Ovary (tissue), 10 donors: ENCODE measurements at places on chromosomes 1 and 21. TPM values are rescaled to one million over a fixed set of nuclear protein-coding genes. Genes with fewer than 3 reads are reported as not detected.
A peak's percentile ranks its signal among the peaks of the same experiment; 100 is the strongest.

The PDC gene
- not detected for total RNA-seq

The ETV3L gene
- not detected for total RNA-seq

The GNPAT gene
- 33.0 TPM for total RNA-seq

The HCN3 gene
- 2.5 TPM for total RNA-seq

DNA sequence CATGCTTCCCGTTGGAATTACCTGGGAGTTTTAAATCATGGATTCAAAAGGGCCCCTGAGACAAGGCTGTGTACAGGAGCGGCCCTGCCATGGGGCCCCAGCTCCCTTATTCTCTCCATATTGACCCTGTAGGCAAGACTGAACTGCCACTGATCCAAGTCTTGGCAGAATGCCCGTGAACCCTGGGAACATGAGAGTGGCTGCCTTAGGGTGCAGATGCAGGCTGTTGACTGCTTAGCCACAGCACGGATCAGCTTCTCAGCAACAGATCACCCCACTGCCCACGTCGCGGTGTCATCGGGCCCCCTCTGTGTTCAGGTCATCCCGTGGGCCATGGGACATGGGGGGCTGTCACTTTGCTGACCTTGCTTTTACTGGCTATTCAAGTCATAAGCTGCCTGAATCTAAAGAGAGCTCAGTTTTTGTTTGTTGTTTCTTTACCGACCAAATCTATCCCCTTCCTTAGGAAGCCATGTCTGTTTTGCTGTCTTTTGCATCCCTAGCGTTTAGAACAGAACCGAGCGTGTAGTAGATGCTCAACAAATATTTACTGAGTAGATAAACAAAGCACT, 83.4 kb downstream of the MATN1 start:
- H3K36me3 ChIP-seq, result no peaks in the 10 kb centered on the region
- H3K27me3 ChIP-seq, result no peaks in the 10 kb centered on the region
- H3K4me3 ChIP-seq, result no peak overlapping the region

GRCh38 chr1:12601700-12602658, 16.0 kb downstream of the DHRS3 start:
- H3K27me3 ChIP-seq, result no peaks in the 10 kb centered on the region
- no peak overlapping the region for H3K27ac ChIP-seq
- no peak overlapping the region for H3K4me3 ChIP-seq
- peaks cover 26% of the 10 kb centered on the region for H3K4me1 ChIP-seq
- DNase-seq, result peak; percentile 73

- no peak overlapping the region for H3K27ac ChIP-seq
- H3K27me3 ChIP-seq, result no peaks in the 10 kb centered on the region
- no peak for DNase-seq
- H3K4me3 ChIP-seq, result no peak overlapping the region
- no peaks in the 10 kb centered on the region for H3K36me3 ChIP-seq
These were observed 18.0 kb downstream of the COLGALT2 start for GRCh38 chr1:184019506-184019905.

- DNase-seq, result no peak
- no peak overlapping the region for H3K4me3 ChIP-seq
- no peak overlapping the region for H3K27ac ChIP-seq
- H3K4me1 ChIP-seq, result no peaks in the 10 kb centered on the region
These were observed 22.0 kb downstream of the SERINC2 start for GRCh38 chr1:31434979-31435378.

DNA sequence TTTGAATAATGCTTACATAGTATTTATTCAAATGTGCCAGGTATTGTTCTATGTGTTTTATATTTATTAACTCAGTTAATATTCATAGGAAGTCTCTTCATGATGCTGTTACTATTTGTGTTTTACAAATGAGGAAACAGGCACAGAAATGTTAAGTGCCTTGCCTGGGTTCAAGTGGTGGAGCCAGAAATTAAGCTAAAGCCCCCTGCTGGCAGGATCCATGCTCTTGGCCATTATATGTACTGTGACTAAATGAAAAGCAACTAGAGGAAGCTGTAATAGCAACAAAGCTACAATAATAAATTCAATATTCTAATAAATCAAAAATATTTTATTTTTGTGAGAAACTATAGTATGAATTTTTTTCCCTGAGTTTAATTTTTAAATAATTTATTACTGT, 30.0 kb downstream of the IARS2 start:
- no peaks in the 10 kb centered on the region for H3K36me3 ChIP-seq
- H3K27ac ChIP-seq, result no peak overlapping the region
- peaks cover 4% of the 10 kb centered on the region for H3K4me1 ChIP-seq
- H3K4me3 ChIP-seq, result no peak overlapping the region
- H3K27me3 ChIP-seq, result no peaks in the 10 kb centered on the region
- no peak for DNase-seq

GRCh38 chr21:44049606-44050005, 37.5 kb downstream of the TRAPPC10 start:
- H3K36me3 ChIP-seq, result no peaks in the 10 kb centered on the region
- no peak overlapping the region for H3K4me3 ChIP-seq
- DNase-seq, result no peak
- no peaks in the 10 kb centered on the region for H3K27me3 ChIP-seq

DNA sequence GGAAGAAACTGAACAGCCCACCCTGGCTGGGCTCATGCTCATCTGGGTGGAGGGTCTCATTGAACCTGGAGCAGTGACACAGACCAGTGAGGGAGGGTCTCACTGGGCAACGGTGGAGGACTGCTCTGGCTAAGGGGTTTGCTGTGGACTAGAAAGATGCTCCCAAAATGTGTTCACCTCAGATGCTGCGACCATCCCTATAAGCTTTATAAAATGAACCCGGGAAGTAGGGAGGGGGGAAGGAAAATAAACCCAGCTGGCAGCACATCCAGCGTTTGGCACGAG, 34.5 kb upstream of the LBR start:
- H3K27me3 ChIP-seq, result no peaks in the 10 kb centered on the region
- no peaks in the 10 kb centered on the region for H3K36me3 ChIP-seq
- DNase-seq, result no peak
- H3K27ac ChIP-seq, result no peak overlapping the region

DNA sequence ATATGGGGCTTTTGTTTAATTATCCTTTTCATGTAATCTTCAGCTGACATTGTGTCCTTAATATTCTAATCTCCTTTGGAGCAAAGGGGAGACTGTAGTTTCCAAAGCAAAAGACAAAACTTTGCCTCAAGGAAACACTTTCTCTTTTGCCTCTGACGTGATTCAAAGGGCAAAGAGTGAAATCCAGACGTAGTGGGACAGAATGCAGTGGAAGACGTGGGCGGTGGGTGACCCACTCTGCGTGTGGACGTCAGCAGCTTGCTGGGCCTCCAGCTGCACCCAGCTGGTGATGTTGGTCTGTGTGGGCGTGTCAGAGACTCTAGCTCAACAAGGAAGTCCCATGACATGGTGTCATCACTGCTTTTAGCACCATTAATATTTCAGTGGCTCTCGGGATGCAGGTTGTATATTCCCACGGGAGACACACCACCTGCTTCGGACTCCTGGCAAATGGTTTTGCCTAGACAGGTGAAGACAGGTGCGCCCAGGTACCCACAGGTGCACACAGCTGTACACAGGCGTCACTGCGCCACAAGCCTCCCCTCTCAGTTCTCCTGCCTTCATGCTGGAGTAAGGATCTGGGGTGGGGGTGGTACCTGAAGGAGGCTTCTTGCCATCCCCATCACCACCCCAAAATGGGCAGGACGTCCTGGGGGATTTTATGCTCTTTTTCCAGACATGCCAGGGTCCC, 292.1 kb upstream of the VAMP3 start:
- peaks cover 17% of the 10 kb centered on the region for H3K4me1 ChIP-seq
- peak; percentile 94 for DNase-seq
- no peak overlapping the region for H3K4me3 ChIP-seq
- no peaks in the 10 kb centered on the region for H3K27me3 ChIP-seq
- no peaks in the 10 kb centered on the region for H3K36me3 ChIP-seq
- H3K27ac ChIP-seq, result no peak overlapping the region

GRCh38 chr1:233064988-233065387, 114.6 kb downstream of the NTPCR start:
- H3K4me1 ChIP-seq, result no peaks in the 10 kb centered on the region
- H3K27ac ChIP-seq, result no peak overlapping the region
- no peak overlapping the region for H3K4me3 ChIP-seq

GRCh38 chr1:167294528-167294927, 73.8 kb downstream of the POU2F1 start:
- no peaks in the 10 kb centered on the region for H3K36me3 ChIP-seq
- peaks cover 2% of the 10 kb centered on the region for H3K4me1 ChIP-seq
- no peak overlapping the region for H3K4me3 ChIP-seq
- no peaks in the 10 kb centered on the region for H3K27me3 ChIP-seq

DNA sequence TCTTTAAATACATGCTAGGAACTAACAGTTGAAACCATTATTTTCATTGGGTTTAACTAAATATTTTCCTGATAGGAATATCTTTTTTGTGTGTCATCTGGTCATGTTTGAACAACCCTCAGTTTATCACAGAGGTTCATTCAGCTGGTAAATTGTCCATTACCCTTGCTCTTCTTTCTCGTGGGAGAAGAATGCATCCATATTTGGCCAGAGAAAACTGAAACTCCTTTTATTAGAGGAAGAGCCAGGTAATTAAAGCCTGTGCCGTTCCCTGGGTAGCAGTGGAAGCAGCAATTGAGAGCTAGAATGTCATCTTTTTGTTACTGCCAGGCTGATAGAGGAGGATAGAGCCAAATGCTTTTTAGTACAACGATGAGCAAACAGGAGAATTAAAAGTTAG, 587.2 kb upstream of the ZRANB2 start:
- DNase-seq, result no peak
- no peak overlapping the region for H3K27ac ChIP-seq
- H3K4me3 ChIP-seq, result no peak overlapping the region
- H3K4me1 ChIP-seq, result no peaks in the 10 kb centered on the region

DNA sequence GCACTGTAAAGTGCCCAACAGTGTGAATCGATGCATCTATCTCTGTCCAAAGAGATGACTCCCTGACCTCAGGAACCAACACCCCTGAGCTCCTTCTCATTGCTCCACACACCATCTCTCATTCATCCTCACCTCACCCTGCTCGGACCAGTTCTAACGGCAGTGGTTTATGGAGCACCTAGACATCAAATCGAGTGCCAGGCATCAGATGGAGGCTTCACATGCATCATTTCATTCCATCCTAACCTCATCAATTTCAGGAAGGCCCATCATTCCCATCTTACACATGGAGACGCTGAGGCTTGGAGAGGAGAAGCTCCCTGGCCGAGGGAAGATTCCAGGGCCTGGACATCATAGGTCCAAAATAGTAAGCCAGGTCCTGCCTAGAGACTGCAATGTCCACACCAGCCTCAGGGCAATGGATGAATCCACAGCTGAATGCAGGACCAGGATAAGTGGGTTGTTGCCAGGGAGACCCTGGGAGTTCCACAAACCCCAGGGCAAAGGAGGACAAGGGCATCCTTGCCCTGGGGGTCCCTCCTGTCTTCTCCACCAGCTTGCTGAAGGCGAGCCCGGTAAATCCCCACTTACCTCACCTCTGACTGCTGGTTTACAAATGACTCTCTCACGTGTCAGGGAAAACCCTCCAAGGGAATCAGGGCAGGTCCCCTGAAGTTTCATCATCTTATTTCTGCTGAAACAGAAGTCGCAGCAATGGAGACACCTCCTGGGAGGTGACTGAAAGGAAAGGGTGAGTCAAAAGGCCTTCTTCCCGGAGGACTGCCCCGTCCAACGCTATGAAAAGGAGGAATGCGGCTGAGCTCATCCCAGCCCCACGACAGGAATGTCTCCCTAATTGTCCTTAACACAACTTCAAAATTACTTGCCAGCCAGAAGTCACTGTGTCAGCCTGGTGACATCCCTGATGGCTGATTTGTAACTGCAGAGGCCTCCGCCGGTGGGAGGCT, 9.0 kb upstream of the IFFO2 start:
- no peaks in the 10 kb centered on the region for H3K27me3 ChIP-seq
- no peaks in the 10 kb centered on the region for H3K36me3 ChIP-seq
- DNase-seq, result no peak
- H3K27ac ChIP-seq, result no peak overlapping the region
- H3K4me3 ChIP-seq, result no peak overlapping the region

DNA sequence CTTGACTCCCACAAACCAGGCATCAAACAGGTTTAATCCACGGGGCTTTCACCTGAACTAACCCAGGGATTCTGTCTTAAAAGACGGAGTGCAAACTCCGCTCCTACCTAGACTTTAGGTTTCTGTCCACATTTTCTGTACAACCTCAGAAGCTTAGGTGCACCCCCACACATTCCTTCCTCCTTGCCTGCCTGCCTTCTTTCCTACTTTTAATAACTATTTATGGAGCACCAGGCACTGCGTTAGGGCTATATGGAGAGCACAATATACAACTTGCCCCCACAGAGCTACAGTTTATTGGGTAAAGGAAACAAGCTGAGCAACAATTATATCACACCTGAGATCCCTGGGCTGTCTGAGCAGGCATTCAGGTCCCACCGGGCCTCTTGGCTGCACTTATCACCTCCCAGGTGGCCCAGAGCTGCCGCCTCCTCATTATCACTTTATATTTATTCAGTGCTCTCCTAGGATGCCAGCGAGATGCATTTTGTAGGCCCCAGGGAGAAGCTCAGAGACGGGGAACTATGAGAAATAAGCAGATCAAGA, 64.1 kb downstream of the DNTTIP2 start:
- no peak overlapping the region for H3K4me3 ChIP-seq
- H3K27ac ChIP-seq, result no peak overlapping the region
- H3K27me3 ChIP-seq, result no peaks in the 10 kb centered on the region
- no peak for DNase-seq

DNA sequence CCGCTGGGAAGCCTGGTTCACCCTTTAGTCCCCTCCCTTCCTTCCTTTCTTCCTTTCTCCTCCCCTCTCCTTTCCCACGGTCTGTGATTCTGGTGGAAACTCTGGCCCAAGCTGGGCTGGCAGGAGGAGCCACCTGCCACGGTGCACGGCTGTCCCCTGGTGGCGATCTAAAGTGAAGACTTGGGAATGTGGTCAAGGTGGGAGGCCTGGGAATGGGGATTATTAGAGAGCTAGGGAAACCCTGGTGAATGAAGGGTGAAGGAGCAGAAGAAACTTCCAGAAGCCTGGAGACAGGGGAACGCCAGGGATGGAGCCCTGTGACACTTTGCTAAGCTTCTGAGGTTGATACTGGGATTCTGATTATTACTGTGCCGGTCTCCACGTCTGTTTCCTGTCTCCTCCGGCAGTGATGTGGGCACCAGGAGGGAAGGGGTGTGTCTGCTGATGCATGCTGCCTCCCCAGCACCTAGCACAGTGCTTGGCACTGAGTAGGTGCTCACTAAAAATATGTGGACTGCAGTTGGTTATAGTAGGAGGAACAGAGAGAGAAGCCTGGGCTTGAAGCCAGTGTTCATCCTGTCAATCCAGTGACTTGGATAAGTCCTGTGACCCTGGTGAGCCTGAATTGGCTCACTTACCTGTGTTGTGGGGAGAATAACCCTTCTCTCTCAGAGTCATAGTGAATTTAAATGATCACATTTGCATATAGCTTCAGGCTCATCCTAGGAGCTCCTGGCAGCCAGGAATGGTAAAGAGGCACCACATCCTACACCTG, 71.2 kb upstream of the NBPF3 start:
- no peak overlapping the region for H3K27ac ChIP-seq
- H3K4me3 ChIP-seq, result no peak overlapping the region
- H3K36me3 ChIP-seq, result no peaks in the 10 kb centered on the region
- peak; percentile 87 for DNase-seq
- H3K27me3 ChIP-seq, result no peaks in the 10 kb centered on the region

- H3K36me3 ChIP-seq, result no peaks in the 10 kb centered on the region
- H3K4me3 ChIP-seq, result no peak overlapping the region
- no peak overlapping the region for H3K27ac ChIP-seq
- DNase-seq, result no peak
These were observed 413.0 kb downstream of the DPYD start for GRCh38 chr1:97507863-97508262.
